ENCODE measurements at places on chromosomes 3 and 15.

GRCh38 chr3:5138214-5138981 is 16.3 kb downstream of the ARL8B start:
- DNase-seq = no peak

DNA sequence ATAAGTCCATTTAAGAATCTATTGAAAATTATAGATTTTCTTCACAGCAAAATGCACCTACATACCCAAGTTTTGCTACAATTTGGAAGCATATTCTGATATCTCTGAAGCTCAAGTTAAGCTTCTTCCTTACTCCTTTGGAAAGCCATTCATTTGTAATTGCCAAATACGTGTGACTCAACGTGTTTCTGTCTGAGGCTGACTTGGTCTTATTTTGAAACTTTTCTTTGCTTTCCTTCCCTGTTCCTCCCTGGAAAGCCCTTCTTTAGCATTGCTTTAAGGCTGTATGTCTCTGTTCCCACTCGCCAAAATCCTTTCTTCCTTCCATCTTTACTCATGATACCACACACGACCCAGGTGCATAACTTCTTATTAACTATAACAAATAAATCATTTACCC is 232.0 kb downstream of the ZBBX start:
- no peak for DNase-seq

DNA sequence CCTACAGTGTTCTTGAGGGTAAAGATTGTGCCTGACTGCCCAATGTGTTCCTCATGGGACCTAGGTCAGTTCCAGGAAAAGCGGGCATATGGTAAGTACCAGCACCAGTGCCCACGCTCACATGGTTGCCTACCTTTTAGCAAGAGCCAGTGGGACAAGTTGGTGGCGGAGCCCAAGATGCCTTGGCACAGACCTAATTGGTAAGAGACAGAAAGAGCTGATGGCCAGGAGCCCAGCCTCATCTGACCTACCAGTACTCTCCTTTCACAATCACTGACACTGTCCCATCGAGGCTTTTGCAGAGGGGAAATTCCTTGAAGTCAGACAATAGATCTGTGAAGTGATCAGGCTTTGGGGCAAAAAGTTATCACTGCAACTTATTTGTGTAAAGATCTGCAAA is 98.4 kb upstream of the BCL6 start:
- DNase-seq = no peak

DNA sequence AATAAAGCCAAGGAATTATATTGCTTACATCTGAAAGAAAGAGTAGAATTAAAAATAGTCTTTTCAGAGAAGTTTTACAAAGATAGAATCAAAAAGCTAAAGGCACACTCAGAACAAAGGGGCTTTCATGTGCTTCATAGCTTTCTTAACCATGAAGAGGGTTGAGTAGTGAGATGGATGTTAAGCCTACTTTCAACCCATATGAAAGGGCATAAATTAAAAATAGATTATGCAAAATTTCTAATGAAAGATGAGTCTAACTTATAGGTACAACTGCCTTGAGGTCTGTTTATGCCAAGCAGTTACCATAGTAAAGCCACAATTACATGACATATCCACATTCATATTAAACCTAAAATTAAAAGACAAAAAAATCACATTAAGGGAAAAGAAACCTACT is 223.3 kb upstream of the ARHGEF26 start:
- DNase-seq = no peak

DNA sequence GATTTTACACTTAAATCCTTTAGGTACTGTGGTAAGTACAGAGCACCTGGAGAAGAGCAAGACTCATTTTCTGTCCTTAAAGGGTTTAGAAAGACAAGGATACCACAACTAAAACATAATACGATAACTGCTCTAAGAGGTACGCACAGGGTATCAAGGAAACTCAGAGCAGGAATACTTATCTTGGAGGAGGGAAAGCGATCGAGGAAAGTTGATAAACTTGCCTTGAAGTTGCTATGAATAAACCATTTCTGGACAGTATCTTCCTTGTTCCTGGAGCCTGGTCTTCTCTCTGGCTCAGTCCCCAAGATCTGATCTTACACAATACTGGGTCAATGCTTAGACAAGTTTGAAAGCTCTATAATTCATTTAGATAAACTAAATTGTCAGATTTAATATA is 17.6 kb upstream of the GATM start:
- no peak for DNase-seq

GRCh38 chr3:45795882-45796765 is at the start of gene SLC6A20:
TSS of gene SLC6A20 (minus strand) at chr3:45796536. CDS start at chr3:45796419, 117 bp downstream.
- DNase-seq = no peak

DNA sequence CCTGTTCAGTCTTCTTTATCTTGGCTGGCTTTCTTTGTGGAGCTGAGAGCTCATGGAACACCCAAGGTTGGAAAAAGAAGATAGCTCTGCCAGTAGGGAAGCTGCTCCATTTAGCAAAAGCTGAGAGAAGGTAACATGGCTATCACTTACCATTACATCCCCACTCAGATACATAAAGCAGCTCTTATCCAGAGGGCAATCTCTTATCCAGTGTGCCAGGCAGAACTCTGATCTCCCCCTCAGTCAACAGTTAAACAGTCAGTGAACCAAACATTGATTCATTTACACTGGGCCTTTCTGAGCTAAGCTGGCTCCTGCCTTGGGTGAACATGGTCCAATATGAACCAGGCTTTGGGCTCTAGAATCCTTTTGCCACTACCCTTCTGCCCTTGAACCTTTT is 624.2 kb downstream of the NTRK3 start:
- DNase-seq = no peak

DNA sequence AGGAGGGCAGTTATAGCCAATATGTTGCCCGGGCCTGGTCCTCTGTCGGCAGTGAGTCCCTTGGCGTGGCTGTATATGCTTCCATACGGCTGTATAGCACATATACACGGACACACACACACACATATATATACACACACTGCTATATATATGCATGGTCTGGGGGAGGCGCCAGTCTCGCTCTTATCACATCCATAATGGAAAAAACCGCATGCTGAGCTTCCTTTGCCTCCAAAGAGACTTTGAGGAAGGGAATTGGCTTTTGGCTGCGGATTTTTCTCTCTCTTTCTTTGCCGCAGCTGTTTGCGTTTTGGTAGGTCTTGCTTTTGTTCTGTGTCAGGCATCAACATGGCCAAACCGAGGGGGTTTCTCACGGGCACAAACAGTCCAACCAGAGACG is 11.3 kb upstream of the TMEM115 start:
- no peak for DNase-seq

DNA sequence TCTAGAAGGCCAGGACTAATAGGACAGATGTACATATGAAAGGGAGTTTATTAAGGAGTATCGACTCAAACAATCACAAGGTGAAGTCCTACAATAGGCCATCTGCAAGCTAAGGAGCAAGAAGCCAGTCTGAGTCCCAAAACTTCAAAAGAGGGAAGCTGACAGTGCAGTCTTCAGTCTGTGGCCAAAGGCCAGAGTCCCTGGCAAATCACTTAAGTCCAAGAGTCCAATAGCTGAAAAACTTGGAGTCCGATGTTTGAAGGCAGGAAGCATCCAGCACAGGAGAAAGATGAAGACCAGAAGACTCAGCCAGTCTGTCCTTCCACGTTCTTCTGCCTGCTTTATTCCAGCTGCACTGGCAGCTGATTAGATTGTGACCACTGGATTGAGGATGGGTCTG is 11.1 kb upstream of the CELF6 start:
- DNase-seq = no peak

- no peak for DNase-seq
Observed at GRCh38 chr3:49727924-49728361, 4.2 kb upstream of the GMPPB start.

- DNase-seq = no peak
Observed at GRCh38 chr15:50083424-50084025, 35.5 kb downstream of the ATP8B4 start.

GRCh38 chr15:60844010-60844409 is 365.1 kb upstream of the ICE2 start:
- no peak for DNase-seq

DNA sequence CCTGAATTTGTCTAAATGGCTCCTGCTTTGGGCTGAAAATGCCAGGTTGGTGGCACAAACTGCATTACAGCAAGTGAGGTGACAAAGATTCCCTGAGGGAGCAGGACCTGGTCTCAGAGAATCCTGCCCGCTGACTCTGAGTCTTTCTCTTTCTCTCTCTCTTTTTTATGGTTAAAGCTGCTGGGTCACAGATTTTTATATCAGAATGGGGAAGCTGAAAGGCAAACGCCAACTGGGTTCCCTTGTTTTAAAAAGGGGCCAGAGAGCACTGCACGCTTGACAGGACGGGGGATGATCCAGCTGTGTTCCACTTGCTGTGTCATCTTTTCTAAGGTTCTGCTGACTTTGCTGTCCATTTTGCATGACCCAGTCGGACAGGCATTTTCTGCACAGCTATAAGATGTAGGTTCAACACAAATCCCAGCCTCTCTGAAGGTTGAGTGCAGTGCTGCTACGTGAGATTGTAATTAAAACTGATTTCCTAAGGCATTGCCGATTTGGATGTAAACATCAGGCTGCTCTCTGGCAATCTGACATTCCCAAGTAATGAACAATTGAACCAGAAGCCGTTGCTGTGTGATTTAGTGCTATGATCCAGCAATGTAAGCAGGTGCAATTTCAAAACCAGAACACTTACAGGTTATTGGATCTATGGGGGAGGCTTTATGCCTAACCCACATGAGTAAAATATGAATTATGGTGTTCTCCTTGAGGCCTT is 25.8 kb downstream of the ARHGEF3 start:
- no peak for DNase-seq

DNA sequence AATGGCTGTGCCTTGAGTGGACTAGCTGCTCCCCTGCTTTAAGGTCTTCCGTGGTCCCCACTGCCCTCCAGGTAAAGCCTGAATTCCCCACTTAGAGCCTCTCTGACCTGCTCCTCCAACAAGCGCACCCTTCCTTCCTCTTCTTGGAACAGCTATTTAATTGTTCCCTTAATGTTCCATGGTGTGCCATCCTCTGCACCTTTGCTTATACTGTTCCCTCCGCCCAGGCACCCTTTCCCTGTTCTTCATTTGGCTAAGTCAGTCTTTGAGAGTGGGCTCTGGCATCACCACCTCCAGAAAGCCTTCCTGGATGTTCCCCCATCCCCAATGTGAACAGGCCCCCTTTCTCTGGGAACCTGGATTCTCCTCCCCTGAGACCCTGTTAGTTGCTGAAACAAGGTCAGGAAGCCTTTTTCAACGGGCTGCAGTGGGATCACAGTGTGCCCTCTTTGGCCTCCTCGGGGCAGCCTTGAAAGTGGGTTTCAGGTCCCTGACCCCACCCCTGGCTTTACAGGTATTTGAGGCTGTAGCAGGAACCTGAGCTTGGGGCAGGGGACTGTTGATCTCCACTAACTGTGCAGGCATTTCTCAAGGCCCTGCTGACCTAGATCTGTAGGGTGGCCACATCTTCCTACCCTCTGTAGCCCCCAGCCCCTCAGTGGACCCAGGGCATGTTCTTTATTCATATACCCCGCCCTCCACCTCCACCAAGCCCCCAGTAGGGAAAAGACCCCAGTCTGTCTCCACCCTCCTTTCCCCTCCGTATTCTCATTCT is 5.0 kb downstream of the ISLR start:
- DNase-seq = peak; percentile 40

GRCh38 chr3:81500039-81500438 is 261.4 kb downstream of the GBE1 start:
- DNase-seq = no peak

DNA sequence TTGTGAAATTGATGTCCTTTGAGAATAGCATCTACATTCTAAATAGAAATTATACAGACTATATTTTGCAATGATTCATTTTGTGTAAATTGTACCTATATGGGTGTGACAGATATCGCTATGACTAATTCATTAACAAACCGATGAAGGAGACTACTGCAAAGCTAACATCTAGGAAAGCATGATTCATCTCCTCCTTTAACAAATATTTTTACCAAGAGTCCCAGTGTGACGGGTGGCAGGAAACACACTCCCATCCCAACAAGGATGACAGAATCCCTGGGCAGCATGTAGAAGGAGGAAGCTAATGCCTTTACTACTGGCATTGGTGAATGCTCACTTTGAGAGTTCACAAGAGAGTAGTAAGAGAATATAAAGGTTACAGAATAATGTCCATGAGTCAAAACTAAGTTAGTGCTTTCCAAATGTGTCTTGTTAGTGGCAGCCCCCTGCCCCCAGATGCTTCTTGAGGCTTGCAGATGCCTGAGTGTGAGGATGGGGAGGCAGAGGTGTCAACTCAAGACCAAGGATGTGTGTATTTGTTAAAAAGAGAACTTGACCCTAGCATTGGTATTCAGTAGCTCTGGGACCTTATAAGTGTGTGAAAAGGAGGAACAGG is 180.6 kb downstream of the FMN1 start:
- DNase-seq = no peak

- peak; percentile 98 for DNase-seq
Observed at GRCh38 chr3:49673715-49674496, at the start of gene APEH. TSS of gene APEH (plus strand) at chr3:49674351. CDS start at chr3:49674402, 51 bp downstream.

- no peak for DNase-seq
Observed at GRCh38 chr3:61729038-61729634, 167.8 kb downstream of the PTPRG start.

DNA sequence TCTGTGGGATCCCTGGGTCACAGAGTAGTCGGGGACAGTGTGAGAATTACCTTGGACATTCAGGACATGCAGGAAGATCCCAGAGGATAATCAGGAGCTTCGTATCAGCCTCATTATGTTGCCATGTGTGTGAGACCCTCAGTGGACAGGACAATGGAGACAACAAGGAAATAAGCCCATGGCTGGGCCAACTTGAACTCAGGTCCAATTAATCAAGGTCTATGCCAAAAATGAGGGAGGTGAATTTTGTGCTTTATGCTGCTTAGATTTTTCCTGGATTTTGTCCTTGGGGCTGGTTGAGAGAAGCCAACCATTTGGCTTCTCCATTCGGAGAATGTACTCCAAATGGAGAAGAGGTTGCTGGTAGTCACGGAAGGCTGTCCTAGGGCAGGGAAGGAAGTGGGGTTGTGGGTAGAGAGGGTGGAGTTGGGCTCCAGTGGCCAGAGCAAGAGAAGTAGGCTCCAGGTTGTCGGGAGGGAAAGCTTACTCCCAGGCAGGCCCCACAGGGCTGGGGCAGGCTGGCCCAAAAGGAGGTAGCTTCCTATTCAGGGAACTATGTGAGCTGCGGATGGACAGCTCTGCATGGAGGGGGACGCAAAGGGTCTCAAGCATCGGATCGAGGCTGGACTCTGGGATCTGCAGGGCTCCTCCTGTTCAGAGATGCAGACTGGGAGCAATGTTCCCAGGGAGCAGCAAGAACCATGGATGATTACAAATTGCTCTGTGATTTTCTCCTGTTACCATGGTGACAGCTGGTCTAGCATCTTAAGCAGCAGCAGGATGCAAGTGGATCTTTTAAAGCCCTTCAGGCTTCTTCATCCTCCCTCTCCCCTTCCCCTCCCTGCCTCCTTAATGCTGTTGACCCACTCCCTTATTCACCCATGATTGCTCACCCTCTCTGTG is 91.1 kb downstream of the WNT7A start:
- peak; percentile 38 for DNase-seq
